ENCODE measurements at places on chromosomes 12 and 14.

DNA sequence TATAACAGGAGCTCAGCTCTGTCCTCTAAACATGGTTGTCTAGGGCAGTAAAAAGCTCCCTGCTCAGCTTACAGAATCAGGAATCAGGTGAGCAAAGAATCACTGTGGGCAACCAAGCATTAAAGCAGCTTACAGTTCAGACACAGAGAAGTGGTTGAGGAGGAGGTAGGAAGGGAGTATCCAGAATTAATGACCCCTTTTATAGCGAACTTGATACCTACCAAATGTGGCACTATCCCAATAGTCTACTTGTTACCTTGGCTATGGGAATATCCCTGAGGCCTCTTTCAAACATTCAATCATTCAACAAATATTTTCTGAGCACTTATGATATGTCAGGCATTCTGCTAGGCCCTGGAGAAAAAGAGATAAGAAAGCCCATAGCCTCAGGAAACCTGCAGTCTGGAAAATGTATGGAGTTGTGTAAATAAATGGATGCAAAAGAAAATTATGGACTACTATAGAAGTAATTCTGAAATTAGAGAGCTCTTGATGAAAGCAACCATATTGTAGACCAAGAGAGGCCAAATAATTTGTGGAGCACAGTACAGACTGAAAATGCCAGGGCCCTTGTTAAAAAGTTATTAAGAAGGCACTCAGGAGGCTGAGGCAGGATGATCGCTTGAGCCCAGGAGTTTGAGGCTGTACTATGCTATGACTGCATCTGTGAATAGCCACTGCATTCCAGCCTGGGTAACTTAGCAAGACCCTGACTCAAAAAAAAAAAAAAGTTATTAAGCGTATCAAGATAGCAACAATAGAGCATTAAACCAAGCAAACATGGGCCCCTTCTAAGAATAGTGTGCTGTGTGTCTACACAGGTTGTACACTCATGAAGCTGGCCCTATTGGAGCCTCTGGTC lies 134.0 kb upstream of the CPSF6 start:
- DNase-seq, result no peak

DNA sequence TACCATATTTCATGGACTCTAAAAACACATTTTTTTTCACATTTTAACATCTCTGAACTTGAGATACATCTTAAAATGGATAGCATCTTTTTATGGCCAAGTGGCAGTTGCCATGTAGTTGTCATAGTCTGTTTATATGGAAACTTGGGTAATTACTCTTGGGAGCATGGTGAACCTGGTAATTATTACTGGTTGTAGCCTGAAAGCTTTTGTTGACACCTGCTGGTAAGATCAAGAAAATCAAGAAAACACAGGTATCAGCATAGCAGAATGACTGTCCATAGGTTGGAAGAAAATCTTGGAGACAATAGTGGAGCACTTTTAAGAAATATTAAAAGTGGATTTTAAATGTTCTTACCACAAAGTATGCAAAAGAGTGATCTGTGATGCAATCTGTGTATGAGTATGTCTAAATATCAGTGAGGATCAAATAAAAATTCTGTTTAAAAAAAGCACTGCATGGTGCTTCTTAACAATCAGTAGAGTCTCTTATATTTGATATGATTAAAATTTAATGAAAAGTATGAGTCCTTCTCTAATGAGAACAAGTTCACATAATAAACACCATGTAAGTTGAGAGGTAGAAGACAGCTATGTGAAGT lies 44.2 kb downstream of the TTC8 start:
- no peak for DNase-seq

DNA sequence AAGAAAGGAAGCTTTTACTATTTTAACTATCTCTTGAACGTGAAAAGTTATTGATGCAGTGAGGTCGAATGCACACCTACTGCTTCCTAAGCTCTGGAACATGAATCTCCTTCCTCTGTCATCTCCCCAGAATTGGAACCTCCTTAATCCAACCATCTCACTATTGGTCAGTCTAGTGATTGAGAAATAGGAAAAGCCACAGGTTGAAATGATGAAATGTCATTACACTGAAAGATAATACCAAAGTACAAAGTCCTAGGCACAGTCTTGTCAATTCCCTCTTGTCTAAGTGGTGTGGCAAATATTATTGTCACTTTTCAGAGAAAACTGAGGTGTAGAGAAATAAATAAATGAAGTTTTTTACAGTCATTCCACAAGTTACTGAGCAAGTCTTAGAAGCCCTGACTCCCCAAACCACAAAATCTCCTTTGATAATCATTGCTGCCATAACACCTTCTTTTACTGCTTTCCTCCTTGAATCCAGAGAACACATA lies 19.5 kb upstream of the HIGD1C start:
- no peak for DNase-seq

DNA sequence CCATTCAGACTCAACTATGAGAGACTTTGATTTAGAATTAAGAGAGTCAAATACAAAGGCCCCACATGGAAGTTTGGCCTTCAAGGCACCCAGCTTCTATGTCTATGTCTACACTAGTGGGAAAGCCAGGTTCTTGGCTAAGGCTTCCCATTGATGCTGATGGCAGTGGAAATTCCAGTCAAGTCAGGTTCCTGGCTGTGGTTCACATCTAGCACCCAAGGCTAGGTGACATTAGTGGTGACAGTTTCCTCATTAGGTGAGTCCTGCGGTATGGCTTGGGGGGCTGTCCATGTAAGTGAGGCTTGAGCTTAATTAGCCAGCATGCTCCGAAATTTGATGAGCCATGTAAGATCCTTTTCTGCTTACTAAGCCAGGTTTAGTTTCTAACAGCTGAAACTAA lies 460.9 kb downstream of the RMST start:
- no peak for DNase-seq

GRCh38 chr14:35539969-35540368 lies 6.0 kb downstream of the INSM2 start:
- no peak for DNase-seq

DNA sequence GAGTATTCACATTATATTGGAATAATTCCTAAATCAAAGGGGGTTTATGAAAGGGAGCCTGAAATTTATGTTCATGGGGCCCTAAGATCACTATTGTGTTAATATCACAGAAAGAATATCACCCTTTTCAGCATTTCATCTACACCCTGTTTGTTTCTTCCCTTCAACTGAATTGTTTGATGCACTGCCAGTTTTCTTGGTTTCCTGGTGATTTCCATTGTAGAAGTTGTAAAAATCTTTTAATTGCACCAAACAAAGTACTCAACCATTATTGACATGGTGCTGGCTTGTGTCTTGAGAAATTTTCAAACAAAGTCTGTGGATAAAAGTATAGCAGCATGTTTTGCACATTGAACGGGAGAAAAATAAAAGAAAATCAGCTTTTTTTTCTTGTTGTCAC lies 154.8 kb upstream of the PRKD1 start:
- no peak for DNase-seq
